ENCODE measurements at places on chromosomes 12 and 14.

DNA sequence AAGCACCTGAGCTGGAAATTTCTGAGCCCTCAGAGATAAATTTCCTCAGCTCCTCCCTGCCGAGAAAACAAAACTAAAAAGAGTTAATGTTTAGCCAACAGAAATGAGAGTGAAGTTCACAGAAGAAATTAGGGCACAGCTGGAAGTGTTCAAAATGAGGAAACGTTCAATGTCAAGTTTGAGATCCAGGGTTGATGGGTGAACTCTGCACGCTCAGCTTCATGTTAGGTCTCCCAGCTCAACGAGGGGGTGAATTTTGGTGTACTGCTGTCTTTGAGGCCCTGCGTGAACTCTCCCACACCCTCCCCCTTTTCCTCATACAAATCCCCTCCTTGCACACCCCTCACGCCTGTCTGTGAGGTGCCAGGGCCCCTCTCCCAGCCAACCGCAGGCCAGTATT, 13.3 kb upstream of the OAS3 start:
- no peak for DNase-seq

DNA sequence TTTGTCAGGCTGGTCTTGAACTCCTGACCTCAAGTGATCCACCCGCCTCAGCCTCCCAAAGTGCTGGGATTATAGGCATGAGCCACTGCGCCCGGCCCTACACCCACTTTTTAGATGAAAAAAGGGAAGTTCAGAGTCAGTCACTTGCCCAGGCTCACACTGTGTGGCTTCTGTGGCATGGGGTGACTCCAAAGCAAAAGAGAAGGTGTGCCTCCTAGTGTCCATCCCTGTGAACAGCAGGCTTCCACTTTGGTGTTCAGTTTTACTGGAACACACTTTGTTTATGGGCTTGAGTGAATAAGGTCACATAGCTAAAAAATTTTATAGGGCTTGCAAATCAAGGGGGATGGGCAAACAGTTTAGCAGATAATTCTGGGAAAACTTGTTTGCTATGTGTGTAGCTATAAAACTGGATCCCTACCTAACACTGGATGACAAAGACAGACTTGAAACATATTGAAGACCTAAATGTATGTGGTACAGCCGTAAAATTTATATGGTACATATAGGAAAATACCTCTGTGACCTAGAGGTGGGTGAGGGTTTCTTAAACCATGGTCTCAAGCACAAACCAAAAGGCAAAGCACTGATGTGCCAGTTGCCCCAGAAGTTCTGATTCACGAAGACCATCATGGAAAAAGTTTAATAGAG, 54.9 kb downstream of the EID3 start:
- DNase-seq: peak; percentile 26

GRCh38 chr12:93497456-93497855, 30.1 kb downstream of the MRPL42 start:
- no peak for DNase-seq

GRCh38 chr14:102215071-102215470, 75.4 kb downstream of the WDR20 start:
- DNase-seq: no peak

DNA sequence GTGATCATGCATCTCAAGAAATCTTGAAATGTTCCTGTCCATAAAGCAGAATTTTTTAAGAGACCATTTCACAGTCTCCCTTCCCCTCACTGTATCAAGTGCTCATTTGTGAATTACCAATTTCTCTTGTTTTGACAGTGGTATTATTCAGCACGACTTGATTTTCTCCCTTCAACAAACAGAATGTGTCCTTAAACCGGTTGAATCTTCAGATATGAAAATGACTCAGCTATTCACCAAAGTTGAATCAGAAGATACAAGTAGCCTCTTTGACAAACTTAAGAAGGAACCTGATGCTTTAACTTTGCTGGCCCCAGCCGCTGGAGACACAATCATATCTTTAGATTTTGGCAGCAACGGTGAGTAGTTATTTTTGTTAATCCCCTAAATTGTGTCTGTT, 25.5 kb upstream of the SNAPC1 start:
- no peak for DNase-seq

DNA sequence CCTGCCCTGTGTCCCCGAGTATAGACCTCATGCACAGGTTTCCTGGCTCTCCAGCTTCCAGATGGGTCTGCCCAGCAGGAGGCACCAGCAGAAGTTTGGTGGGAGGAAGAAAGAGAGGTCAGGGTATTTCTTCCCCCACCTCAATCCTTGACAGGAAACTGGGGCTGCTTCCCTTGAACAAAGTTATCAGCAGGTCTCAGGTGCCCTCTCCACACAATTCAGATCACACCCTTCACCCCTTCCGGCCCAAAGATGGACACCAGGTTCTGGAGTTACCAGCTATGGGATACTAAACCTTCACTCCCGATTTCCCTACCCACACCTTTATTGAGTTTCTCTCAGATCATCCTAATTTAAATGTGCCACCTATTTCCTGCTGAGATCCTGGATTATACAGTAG, 1.2 kb downstream of the SART3 start:
- DNase-seq: no peak

DNA sequence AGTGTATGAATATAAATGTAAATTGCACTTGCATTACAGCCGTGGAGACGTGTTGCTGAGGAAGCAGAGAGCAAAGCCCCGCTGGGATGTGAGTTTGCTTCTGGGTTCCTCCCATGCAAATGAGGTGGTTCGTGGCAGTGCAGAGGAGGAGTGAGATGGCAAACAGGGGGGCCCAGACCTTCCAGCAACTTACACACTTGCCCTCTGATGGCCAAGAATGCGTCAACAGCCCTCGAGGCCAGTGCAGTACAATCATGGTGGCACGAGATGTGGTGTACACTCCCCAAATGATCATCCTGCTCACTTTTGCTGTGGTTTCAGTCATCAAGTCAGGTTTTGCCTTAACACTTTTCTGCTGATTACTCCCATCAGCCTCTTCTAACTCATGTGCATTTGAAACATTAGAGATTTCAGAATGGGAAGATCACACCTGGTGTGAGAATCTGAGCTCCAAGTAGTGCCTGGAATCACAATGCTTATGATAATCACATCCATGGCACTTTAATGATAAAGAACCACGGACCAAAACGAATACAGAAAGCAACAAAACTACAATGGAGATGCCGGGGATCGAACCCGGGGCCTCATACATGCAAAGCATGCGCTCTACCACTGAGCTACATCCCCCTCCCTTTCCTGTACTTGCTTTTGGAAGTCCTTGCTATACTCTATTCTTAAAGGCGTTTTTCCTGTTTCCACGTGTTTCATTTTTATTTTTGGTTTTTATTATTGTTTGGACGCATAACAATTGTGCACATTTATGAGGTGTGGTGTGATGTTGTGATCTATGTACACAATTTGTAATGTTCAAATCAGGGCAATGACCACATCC, 7.0 kb upstream of the UBC start:
- no peak for DNase-seq

GRCh38 chr12:2976581-2976996, 17.4 kb downstream of the TEAD4 start:
- no peak for DNase-seq

- no peak for DNase-seq
These were observed 62.5 kb upstream of the PYGL start for GRCh38 chr14:51006781-51007211.

GRCh38 chr14:32318087-32318795, 10.9 kb upstream of the AKAP6 start:
- DNase-seq: no peak

- peak; percentile 34 for DNase-seq
These were observed 71.5 kb downstream of the BRMS1L start for GRCh38 chr14:35897616-35898111.

GRCh38 chr12:107511292-107511691, 174.3 kb upstream of the PWP1 start:
- DNase-seq: no peak

DNA sequence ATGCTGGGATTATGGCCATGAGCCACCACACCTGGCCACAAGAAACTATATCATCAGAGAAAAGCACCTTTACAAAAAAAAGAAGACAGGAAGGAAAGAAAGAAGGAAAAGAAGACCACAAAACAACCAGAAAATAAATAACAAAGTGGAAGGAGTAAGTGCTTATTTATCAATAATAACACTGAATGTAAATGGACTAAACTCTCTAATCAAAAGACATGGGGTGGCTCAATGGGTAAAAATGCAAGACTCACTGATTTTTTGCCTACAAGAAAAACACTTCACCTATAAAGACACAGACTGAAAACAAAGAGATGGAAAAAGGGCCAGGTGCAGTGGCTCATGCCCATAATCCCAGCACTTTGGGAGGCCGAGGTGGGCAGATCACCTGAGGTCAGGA, 65.7 kb downstream of the MAPKAPK5 start:
- DNase-seq: no peak

GRCh38 chr12:107254258-107254856, 161.0 kb upstream of the CRY1 start:
- no peak for DNase-seq

DNA sequence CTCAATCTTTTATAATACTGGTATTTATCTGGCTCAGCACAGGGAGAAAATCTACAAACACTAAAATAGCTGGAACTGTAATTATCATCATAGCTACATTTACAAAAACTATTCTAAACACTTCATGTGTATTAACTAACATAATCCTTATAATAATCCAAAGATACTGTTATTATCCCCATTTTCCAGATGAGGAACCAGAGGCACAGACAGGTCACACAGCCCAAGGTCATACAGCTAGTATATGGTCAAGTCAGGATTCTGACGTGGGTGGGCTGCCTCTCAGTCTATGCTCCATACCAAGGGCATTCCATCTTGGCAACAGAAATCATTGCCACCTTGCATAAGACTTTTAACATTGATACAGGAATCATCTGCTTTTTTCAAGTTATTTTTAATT, 11.4 kb downstream of the FERMT2 start:
- no peak for DNase-seq

DNA sequence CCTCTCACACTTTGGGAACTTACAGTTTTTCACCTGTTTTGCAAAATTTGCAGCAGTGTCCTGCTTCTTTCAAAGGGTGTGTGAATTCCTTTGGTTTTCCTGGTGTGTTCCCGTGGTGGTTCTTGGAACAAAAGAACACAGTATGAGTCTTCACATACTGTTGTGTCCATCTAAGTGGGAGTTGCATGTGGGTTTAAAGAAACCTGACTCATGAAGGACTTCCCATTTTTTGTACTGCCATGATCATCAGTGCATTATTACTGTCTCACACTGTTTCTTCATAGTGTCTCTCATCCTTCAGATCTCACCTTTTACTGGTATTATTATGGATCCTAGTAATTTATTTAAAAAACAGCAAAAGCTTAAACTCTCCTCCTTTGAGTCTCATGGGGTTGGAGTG, 3.8 kb upstream of the GZMH start:
- no peak for DNase-seq

GRCh38 chr12:3753544-3754284, 805 bp upstream of the CRACR2A start:
- DNase-seq: no peak

DNA sequence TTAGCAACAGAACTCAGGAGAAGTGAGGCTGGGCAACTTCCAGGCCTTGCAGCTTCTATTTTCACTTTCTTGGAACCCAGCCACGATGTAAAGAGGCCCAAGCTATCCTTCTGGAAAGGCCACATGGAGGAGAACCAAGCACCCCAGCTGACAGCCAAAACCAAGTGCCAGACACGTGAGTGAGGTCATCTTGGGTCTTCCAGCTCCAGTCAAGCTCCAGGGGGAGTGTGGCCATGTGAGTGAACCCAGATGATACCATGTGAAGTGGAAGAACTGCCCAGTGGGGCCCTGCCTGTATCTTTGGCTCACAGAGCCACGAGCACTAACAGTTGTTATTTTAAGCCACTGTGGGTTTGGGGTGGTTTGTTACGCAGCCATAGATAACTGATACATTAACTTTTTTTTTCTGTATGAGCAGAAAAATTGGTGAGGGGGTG, 126.8 kb upstream of the MAP1LC3B2 start:
- no peak for DNase-seq

Data from NCI-H2107 (cell line).